ENCODE measurements at places on chromosomes 5 and 9. TPM values are rescaled to one million over a fixed set of nuclear protein-coding genes. Genes with fewer than 3 reads are reported as not detected.

DNA sequence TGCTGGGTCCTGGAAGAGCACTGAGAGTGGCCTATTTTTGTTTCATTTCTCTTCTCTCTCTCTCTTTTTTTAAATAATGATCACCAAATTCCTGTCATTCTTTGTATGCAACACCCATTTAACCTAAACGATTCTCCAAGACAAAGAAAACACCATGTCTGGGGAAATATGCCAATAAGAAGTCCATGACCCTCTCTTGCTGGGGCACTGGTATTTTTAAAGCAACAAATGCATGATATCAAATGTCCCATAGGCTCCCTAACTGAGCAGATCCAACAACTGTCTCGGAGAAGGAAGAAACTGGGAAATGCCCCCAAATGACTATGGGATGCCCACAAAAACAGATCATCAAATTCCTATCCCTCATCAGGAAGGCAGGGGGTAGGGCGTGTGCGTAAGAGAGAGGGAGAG, 567.4 kb downstream of the CCDC171 start:
- DNase-seq = peak; percentile 15

DNA sequence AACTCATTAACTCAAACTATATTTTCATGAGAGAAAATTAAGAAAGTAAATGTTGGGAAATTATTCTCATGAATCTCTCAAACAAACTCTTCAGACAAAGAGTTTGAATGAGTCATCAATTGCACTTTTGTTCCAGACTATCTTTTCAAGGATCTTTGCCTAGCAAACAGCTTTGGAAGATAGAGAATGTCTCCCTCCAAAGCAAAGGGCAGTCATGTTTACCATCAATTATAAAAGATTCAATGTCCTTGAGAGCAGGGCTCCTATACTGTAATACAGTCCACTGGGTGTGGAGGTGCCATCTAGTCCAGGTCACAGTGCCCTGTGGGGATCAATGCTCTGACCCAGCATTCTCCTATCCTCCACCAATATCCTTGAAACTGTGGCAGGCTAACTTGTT, 1429.3 kb downstream of the EFNA5 start:
- peak; percentile 8 for DNase-seq

DNA sequence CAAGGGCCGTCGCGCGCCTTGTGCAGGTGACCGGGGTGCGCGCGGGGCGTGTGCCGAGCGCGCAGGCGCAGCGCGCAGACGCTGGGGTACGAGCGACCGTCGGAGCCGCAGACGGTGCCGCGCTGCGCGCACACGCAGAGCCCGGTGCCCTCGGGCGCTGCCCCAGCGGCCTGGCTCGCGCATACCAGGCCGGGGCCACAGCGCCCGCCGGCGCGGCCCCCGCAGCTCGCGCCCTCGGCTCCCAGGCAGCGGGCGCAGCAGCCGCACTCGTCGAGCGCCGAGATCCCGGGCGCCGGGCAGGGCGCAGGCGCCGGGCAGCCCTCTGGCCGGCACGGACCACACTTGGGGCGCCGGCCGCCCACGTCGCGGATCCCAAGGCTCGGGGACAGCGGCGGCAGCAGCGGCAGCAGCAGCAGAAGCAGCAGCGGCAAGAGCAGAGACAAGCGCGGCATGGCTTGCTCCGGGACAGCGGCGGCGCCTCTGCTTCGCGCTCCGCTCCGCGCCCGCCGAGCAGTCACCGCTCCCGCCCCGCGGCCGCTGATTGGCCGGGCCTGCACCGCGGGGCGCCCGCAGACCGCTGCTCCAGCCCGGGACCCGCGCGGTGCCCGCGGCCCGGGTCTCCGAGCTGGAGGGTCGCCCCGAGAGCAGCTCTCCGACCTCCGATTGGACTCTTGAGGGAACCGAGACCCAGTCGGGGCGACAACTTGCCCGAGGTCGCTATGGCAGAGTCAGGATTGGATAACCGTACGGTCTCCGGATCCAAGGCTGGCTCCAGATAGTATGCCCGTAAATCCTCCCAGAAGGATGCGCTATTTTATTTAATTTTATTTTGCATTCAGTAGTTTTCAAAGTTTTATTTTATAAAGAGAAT, at the start of gene IGFBPL1:
IGFBPL1 (minus strand) TSS at position 482 of the 871 bp plus-strand sequence; CDS start at position 452, 30 bp downstream.
- DNase-seq = no peak

GRCh38 chr9:125541840-125542243, 165.2 kb downstream of the MAPKAP1 start:
- DNase-seq = peak; percentile 75

DNA sequence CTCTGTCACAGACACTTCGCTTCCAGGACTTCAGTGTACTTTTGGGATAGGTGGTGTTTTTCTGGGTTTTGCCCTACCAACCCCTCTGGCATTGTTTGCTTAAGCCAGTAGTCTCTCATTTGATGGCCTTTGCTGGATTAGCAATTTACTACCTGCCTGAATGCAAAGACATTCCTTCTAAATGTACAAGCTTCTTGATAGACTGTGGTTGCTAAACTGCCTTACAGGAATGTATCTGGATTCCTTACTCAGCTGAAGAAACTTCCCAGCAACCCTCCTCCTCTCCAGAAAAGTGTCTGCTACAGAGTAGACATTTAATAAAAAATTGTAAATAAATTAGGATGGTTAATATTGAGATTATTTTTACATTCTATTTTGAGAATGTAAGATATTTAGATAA, 1916.7 kb downstream of the EFNA5 start:
- no peak for DNase-seq

GRCh38 chr5:153404747-153405146, 85.7 kb upstream of the GRIA1 start:
- no peak for DNase-seq

Gene FOXD4L3
- total RNA-seq = 0.96 TPM

Gene PCDHB15
- total RNA-seq = 0.91 TPM

Gene NUDT2
- 30.6 TPM for total RNA-seq

Gene OR1Q1
- not detected for total RNA-seq

All from MCF 10A (cell line).